ENCODE measurements at places on chromosomes 2 and 18.

- no peak for DNase-seq
Measured at GRCh38 chr18:10565835-10566234, 40.0 kb downstream of the NAPG start.

- DNase-seq: no peak
Measured at GRCh38 chr2:842151-842803, 108.4 kb upstream of the SNTG2 start.

DNA sequence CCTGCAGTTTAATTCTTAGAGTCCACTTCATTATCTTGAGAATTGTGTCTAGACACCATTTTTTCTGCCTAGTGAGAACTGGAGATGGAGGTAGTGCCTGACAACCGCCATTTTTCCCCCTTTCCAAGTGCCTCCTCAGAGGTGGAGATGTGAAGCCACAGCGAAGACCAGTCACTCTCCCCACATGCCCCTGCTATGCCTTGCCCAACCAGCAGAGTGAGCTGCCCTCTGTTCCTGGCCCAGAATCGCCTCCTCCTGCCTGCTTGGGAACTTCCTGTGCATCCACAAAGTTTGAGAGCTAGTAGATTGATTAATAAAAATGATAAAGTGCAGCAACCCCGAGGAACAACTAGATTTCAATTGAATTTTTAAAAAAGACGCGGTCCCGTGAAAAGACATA lies 123.3 kb downstream of the CLIP4 start:
- DNase-seq: peak; percentile 34

DNA sequence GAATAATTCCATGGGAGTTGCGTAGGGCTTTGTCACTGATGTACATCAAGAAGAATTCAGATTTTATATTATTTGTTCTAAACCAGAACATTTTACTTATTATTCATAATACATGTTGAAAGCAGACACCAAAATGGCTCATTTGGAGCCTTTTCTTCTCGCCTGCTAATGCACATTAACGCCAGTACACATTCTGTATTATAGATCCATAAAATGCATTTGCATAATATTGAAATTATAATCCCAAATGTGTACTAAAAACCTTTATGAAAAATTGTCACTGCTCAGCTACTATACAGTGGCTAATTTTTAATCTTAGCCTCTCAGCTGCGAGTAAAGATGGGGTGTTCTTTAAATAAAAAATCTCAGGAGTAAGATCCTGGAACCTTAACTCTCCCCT lies 452.2 kb upstream of the HNRNPA3 start:
- no peak for DNase-seq

DNA sequence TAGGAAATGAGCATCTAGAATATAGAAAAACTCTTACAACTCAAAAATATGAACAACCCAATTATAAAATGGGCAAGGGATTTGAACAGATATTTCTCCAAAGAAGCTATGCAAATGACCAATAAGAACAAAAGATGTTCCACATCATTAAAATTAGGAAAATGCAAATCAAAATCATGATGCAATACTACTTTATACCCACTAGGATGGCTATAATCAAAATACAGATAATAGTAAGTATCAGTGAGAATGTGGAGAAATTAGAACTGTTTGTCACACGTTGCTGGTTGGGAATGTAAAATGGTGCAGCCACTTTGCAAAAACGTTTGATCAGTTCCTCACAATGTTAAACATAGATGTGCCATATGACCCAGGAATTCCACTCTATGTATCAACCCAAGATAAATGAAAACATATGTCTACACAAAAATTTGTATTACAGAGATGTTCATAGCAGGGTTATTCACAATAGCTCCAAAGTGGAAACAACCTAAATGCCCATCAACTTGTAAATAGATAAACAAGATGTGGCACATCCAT lies 558.4 kb downstream of the SLC4A3 start:
- no peak for DNase-seq

DNA sequence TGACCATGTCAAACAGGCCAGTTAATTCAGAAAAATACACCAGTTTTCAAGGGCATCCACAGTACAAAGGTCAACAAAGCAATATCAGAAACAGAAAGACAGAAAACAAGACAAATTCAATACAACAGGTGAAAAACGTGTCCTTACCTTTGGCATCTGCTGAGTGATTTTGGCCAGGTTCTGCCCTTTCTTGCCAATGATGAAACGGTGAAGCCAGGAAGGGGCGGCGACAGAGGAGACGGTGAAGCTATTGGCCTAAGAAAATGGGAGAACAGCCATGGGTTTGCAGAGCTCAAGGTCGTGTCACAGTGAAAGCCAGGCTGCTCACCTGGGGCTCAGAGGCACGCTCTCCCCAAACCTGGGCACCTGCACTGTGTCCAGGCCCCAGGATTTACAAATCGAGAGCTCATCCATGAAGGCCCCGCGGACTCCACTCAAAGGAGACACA lies 60.5 kb downstream of the HDLBP start:
- DNase-seq: no peak

GRCh38 chr2:85191157-85191556 lies 58.0 kb downstream of the TCF7L1 start:
- no peak for DNase-seq

GRCh38 chr2:236240228-236240990 lies 23.8 kb downstream of the ASB18 start:
- DNase-seq: peak; percentile 35

- DNase-seq: no peak
Measured at GRCh38 chr18:73381699-73382036, 513.9 kb upstream of the NETO1 start.

- DNase-seq: no peak
Measured at GRCh38 chr2:118094503-118094902, 6.2 kb downstream of the INSIG2 start.

GRCh38 chr18:74623047-74623816 lies 25.6 kb downstream of the ZNF407 start:
- DNase-seq: no peak

DNA sequence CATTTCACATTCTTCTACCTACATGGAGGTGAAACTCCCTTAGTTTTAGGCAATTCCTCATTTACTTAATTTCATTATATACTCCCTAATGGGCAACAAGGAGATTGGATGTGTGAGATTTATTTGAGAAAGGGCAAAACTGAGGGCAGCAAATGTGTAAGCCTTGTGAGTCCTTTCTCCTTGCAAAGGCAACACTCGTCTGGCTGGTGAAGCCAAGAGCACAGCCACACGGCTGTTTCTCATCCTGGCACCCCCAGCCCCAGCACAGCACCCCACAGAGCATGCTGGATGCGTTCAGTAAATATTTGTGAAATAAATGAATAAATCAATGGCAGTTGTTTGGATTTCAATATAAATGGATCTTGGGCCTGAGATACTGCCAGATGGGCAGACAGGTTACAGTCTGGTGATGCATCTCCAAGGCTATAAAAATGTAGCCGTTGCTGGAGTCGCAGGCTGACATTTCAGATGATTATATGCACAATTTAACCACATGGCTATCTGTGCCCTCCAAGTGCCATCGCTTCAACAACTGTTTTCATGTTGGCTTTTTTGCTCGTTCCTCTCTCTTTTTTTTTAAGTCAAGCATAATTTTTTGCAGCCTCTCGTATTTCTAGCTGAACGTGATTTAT lies 154.1 kb upstream of the REV1 start:
- no peak for DNase-seq

GRCh38 chr2:111664275-111664850 lies 219.6 kb downstream of the ANAPC1 start:
- DNase-seq: no peak

GRCh38 chr2:52539026-52539970 lies 1228.3 kb upstream of the CHAC2 start:
- no peak for DNase-seq

GRCh38 chr2:124953921-124954320 lies 928.8 kb downstream of the CNTNAP5 start:
- DNase-seq: no peak

All from brain microvascular endothelial cell (primary cell).